ENCODE measurements at places on chromosomes 11 and 22.

GRCh38 chr22:19590696-19591095 is 66.5 kb upstream of the CLDN5 start:
- DNase-seq = no peak

GRCh38 chr11:36450110-36450572 is 59.9 kb downstream of the TRAF6 start:
- DNase-seq = no peak

GRCh38 chr22:26977741-26978376 is 320.5 kb downstream of the MIAT start:
- no peak for DNase-seq

- DNase-seq = no peak
These were observed 110.5 kb downstream of the NAT10 start for GRCh38 chr11:34215806-34216453.

DNA sequence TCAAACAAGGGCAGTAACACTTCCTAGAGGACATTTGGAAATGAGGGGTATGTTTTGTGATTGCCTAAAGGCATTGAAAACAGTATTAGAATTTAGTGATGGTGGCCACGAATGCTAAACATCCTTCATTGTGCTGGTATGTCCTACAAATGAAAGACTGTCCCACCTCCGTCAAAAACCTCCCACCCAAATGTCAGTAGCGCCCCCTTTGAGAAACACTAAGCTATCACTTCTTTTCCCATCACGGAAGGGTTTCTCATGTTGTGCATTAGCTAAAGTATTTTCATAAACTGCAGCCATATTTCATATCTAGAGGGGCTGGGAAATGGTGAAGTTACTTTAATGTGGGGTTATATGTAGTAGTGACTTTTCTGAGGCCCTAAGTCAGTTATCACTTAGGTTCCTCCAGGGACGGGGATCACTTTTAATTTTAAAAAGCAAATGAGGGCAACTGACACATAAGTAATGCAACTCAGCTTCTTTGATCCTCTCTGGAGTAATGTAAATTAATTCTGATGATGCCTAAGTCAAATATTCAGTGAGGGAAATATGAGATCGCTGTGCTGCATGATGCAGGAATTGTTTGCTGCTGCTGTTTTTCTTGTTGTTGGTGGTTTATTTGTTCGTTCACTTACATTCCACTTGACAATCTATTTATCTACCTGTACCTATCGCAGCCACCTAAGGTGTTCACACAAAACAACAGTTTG is 1403.4 kb upstream of the TENM4 start:
- DNase-seq = no peak

DNA sequence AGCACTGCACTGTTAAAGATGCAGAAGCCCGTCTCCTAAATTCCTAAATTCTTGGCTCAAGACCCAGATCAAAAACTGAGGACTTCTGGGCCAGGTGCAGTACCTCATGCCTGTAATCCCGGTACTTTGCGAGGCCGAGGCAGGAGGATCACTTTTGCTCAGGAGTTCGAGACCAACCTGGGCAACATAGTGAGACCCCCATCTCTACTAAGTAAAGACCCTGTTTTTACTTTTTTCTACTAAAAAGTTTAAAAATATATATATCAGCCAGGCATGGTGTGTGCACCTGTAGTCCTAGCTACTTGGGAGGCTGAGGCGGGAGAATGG is 29.7 kb downstream of the PDGFB start:
- no peak for DNase-seq

DNA sequence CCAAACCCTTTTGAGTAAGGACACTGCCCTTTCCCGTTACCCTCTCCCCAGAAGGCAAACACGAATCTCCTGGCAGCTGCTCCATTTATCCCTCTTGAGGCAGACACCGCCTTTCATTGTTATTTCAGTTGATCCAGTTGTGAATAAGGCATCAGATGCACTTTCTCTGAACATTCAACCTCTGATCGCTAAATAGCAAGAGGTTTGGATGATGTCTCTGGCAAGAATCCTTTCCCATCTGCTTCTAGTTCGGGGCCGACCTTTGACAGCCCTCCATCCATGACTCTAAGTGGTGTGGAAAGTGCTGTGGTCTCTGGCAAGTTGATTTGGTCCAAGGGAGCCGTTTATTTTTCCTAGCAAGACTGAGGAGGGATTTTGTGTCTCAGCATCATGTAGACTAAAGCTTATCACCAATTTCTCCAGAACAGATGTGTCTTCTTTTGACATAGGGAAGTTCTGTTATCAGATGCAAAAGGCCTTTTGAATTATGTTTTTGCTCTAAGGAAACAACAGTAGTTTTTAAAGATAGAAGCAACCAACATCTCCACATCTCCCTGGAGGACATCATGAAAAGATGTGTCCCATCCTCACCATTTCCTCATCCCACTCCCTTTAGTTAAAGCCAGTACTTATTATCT is 123.6 kb downstream of the CCDC34 start:
- no peak for DNase-seq

- DNase-seq = no peak
These were observed 90.4 kb upstream of the PARVA start for GRCh38 chr11:12287009-12287373.
